CD8-positive, alpha-beta memory T cell (primary cell): ENCODE measurements at places on chromosomes 1 and 21. TPM values are rescaled to one million over a fixed set of nuclear protein-coding genes. Genes with fewer than 3 reads are reported as not detected.

Gene C2CD2
- 4.3 TPM for total RNA-seq

Gene BATF3
- 147 TPM for total RNA-seq

Gene PTAFR
- 0.58 TPM for total RNA-seq

DNA sequence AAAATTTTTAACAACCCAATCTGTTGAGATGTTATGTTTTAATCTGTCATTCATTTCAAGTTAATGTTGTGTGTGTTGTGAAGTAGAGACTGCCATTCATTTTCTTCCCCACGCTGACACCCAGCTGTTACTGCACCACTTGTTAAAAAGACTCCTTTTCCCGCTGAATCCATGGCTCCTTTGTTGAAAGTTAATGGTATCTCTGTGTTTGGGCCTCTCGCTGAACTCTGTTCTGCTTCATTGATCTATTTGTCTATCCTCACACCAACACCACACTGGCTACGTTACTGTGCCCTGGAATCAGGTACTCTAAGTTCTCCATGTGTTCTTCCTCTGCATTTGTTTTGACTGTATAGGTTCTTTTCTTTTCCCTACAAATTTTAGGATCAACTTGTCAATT lies 58.2 kb downstream of the PDE9A start:
- DNase-seq: no peak

DNA sequence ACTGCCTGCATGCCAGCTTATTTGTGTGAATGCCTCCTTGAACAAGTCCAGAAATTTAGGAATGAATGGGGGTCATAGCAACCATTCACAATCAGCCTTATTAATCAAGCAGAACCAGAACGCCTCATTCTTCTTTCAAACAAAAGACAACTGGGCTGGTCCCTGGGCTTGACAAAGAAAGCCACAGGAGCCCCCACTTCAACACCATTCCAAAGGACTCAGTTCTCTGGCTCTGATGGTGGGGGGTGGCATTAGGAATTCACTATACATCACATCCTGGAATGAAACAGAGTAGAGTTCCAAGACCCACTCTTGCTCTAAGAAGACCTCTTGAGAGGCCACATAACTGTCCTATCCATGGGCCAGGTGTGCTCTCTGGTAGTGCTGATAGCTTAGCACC lies 186.6 kb upstream of the ST6GALNAC5 start:
- no peak for DNase-seq

GRCh38 chr1:240031414-240031813 lies 60.3 kb upstream of the FMN2 start:
- DNase-seq: no peak

DNA sequence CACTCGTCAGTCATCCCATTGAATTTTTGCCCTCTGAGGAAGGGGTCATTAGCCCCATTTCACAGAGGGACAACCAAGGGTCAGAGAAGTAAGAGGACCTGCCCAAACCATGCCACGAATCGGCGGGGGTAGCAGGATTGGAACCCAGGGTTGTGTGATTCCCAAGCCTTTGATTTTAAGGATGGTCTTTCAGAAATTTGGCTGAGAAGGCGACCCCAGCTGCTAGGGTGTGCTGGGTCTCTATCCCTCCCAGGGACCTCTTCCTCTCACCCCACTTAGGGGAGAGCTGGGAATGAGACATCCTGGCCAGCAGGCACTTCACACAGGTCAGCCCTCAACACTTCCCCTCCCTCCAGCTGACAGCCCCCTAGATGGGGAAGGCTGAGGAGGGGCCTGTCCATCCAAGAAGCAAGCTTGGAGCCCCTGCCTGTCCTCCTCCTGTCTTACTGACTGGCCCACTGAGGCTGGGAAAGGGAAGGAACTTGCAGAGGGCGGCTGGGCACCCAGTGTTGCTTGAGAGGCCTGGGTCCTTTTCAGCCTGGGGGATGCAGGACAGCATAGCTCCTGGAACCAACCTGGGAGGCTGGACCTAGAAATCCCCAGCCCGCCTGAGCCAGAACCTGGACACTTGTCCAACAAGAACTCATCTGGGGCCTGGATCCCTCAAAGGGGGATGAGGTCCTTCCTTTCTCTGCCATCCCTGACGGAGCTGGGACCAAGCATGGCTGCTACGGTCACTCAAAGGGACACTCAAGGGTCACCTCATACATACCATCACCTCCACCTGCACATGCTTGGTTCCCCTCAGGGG lies 1.7 kb downstream of the SDC3 start:
- DNase-seq: no peak
